ENCODE measurements at places on chromosomes 12 and 14. TPM values are rescaled to one million over a fixed set of nuclear protein-coding genes. Genes with fewer than 3 reads are reported as not detected.

- no peak for DNase-seq
Measured at GRCh38 chr12:130124106-130124505, 38.2 kb upstream of the FZD10 start.

DNA sequence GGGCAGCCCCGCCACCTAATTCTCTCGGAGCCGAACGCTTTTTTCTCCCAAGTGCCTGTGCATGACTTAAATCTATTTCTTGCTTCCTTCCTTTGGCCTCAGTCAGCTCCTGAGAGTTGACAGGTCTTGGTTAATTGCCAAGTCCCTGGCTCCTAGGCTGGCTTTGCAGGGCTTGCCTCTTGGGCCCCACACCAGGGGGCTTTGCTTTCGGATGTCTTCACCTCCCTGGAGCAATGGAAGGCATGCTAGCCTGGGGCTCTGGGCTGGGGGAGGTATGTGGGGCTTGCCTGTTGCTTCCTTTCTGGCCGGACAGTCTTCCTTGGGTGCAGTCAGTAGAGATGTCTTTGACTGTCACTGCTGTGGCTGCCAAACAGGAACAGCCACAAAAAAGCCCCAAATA, 2.2 kb upstream of the KRT80 start:
- no peak for DNase-seq

GRCh38 chr14:100408350-100409002, 85.3 kb downstream of the SLC25A47 start:
- no peak for DNase-seq

GRCh38 chr14:49306152-49306751, 279.9 kb downstream of the RPS29 start:
- no peak for DNase-seq

DNA sequence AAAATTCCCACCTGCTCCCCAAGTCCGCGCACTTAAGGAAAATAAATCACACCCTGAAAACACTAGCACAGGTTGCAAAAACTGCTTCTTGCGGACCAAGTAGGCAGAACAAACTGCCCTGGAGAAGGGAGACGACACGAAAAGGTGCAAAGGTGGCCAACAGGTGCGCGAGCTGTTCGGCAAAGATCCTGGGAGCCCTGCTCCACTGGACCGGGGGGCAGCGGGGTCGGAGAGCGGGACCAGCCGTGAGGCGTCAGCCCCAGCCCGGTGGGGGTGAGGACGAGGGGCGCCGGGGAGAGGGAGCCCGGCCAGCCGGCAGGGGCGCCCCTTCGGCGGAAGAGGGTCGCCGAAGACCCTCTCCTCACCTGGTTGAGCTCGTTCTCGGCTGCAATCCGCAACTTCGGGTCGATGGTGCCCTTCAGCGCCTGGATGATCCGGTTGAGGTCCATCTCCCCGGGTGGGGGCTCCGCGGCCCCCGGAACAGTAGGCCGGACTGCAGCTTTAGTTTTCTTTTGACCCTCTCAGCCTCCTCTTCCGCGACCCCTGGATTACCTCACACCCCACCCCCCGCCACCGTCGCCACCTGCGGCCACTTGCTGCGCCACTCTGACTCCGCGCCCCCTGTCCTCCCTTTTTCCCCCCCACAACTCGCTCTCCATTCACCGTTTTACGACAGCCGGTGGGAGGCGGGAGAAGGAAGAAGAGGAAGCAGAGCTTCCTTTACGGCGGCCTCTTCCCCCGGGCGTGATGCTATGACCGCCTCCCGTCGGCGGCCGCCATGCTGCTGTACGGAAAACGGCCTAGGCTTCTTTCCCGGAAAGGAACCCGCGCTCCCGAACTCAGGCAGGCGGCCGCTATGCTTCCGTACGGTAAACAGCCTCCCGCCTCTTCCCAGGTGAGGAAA, at the start of gene IPO8:
Gene IPO8 (minus strand): TSS at position 671 of the 904 bp plus-strand sequence. CDS start 222 bp downstream, at position 449.
- DNase-seq: peak; percentile 68

DNA sequence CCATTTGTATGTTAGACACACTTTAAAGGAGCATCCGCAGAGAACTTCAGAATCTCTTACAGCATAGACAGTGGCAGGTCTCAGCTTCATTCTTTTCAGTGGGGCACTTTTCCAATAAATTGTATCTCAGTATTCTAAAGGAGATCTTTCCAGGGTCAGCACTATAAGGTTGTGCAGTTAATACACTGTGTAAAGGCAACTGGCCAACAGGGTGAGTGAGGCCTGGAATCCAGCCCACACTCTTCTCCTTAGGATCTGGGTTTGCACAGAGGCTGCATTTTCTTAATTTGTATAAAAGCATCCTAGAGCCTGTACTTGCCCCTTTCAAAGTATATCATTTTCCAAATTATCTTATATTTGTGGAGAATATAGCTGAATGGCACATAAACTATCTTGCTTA, 94.2 kb downstream of the MYF5 start:
- no peak for DNase-seq

GRCh38 chr12:22299294-22299912, 35.1 kb downstream of the ST8SIA1 start:
- no peak for DNase-seq

GRCh38 chr12:9132008-9132535, 16.4 kb upstream of the A2M start:
- no peak for DNase-seq

DNA sequence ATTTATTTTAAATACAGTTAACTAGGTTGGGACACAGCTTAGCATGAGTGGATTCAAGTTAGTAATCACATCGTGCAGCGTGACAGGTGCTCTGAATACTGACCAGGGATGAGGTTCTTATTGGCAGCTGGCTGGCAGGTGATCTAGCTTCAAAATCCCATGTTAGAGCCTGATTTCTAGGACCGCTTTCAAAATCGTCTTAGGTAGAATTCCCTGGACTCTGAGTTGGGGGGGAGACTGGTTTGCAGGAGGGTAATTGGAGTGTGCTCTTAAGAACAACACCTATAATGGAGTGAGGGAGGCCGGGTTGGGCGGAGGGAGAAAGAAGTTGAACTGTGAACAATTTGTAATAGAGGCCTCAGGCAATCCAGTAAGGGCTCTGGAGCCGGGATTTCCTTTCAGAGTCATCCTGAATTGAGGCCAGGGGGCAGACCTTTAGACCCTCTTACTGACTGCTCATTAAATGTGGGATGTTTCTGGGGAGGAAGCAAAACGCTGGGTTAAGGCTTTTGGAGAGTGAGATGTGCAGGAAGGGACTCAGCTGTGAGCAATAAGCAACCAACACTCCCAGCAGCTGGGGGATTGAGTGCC, 874 bp upstream of the YARS2 start:
- no peak for DNase-seq

- no peak for DNase-seq
Measured at GRCh38 chr12:24898606-24899005, 50.3 kb downstream of the BCAT1 start.

DNA sequence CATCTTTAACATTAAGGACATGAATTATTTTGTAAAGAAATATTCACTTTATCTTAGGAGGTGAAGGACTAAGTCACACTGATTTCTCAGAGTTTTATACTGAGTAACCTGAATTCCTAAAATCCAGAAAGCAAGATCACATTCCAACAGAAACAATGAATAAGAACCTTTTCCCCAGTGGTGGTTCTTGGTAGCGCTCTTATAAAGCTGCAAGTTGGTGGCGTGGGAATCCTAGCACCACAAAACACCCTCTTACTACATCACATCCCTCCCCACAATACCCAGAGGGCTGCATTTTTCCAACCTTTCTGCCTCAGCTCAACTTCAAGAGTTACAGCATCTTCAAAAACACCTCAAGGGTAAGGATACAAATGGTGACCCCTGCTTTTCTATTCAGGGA, 44.0 kb upstream of the SMUG1 start:
- no peak for DNase-seq

- DNase-seq: no peak
Measured at GRCh38 chr12:42809226-42809625, 219.7 kb upstream of the PRICKLE1 start.

DNA sequence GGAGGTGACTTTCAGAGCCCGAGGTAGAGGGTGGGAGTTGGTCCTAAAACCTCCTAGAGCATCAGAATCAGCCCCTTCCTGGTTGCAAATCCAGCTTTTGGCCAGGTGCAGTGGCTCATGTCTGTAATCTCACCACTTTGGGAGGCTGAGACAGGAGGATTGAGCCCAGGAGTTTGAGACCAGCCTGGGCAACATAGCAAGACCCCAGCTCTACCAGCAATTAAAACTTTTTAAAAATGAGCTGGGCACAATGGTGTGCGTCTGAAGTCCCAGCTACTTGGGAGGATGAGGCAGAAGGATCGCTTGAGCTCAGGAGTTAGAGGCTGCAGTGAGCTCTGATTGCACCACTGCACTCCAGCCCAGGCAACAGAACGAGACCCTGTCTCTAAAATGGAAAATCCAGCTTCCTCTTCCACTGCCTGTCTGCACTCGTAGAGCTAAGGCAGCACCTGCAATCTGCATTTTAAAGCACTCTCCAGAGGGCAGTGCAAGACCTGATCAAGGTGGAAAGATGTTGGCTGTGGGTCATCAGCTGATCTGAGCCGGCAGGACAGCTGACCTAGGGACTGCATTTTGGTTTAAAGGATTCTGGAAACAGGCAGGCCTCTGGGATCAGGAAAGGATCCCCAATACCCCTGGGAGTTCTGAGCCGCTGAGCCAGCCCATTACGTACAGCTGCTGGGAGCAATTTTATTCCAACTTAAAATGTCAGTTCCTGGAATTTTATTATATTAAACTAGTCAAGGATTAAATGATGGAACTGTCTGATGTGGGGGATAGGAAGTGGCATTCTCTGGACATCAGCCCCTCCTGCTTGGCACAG, 1.8 kb upstream of the TESC start:
- DNase-seq: no peak

GRCh38 chr14:51540364-51540763, 111.3 kb upstream of the FRMD6 start:
- DNase-seq: no peak

DNA sequence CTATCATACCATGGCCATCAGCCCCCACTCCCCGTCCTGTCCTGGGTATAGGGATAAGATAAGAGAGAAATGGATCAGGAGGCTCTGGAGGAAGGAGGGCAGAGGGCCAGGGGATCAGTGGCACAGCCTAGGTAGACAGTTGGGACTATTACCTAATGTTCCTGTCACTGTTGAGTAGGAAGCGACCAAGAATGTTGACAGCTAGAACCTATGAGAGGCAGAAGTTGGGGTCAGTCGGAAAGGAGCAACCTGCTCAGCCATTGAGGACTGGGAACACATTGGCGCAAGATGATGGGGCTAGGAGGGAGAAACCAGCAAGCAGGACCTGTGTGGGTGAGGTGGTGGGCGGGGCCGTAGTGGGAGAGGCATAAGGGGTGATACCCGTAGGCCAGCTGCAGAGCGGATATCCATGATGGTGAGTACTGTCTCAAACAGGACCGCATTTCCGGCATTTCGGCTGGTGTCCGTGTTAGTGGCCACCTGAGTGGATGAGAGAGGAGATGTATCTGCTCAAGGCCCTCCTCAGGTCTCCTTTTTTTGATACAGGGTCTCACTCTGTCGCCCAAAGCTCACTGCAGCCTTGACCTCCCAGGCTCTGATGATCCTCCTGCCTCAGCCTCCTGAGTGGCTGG, 3.3 kb downstream of the AP1G2 start:
- no peak for DNase-seq

- no peak for DNase-seq
Measured at GRCh38 chr14:23636317-23637211, at the start of gene DHRS2. DHRS2 (plus strand) TSS chr14:23636364; CDS start chr14:23638865, 2,501 bp downstream.

- DNase-seq: no peak
Measured at GRCh38 chr12:52751795-52752194, 25.4 kb downstream of the KRT76 start.

DNA sequence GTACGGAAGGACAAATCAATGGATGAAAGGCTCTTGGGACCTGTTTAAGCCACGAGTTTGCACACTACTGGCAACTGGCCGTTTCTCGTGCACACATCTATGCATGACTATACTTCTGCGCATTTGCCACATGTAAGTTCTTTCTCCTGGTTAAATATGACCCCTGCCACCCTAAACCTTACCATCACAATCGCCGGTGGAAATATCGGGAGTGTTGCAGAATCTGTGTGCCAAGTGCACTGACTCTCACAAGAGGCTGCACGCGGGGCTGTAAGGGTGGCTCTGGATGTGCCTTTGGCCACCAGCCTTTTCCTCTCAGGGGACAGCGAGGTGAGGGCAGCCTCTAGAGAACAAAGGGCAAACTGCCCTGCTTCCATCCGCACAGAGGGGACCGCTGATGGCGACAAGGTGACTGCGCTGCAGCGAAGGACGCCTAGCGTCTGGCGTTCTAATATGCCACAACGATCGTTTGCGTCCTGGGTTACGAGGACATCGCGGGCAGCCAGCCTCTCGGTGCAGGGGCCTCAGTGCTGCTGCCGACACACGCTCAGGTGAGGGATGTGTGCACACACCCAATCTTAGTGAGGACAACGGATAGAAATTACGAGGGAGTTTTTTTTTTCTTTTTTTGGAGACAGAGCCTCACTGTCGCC, 232.2 kb downstream of the PCNX1 start:
- no peak for DNase-seq

DNA sequence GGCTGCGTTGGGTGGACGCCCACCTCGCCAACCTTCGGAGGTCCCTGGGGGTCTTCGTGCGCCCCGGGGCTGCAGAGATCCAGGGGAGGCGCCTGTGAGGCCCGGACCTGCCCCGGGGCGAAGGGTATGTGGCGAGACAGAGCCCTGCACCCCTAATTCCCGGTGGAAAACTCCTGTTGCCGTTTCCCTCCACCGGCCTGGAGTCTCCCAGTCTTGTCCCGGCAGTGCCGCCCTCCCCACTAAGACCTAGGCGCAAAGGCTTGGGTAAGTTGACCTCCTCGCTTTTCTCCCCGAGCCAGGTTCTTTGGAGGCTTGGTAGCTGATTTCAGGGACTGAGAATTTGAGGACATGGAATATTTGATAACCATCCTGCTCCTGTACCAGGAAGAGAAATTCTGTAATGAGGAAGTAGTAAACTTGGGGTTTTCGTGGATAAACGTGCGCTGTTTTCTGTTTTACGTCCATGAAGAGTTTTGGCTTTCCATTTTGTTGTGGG, 530 bp downstream of the APAF1 start:
- DNase-seq: no peak

DNA sequence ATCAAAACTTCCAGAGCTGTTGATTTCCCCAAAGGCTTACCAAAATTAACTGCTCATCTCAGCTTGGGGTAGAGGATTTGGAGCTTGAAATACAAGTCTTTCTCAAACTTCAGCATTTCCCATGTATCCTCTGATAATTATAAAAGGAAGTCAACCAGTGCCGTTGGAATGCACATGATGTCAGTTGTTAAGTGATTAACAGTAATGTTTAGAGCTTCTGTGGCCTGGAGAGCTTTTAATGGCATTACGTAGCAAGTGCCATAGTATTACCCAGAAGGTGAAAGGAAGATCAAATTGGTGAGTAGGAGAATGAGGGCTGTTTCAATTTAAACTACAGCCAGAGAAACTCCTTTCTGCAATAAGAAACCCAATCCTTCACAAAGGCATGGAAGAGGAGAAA, 62.5 kb upstream of the PTPRR start:
- no peak for DNase-seq

- no peak for DNase-seq
Measured at GRCh38 chr14:44271637-44272036, 235.4 kb downstream of the FSCB start.

Gene HHIPL1
- total RNA-seq: 0.36 TPM

Gene GALNT9
- total RNA-seq: not detected

Gene MIP
- total RNA-seq: not detected

Gene WNT1
- total RNA-seq: 0.33 TPM

Gene APOF
- not detected for total RNA-seq

Measured in naive thymus-derived CD8-positive, alpha-beta T cell (primary cell).